ENCODE measurements at places on chromosomes 6 and 20.
A peak's percentile ranks its signal among the peaks of the same experiment; 100 is the strongest.

DNA sequence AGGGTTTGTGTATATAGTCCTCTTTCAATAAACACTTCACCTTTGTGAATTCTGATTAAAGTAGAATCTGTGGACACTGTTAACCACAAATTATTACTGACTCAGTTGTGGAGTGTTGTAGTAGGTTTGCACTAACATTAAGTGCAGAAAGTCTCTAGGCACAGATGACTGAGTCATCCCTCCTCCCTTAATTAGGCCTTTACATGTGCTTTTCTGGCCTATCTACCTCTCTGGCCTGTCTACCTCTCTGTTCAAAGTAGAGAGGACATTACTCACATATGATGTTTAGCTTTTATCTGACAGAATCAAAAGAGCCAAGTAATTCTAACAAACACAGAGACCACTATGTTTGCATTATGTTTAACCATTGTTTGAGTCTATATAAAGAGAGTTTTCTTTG is 783.0 kb downstream of the TENT5A start:
- DNase-seq, result peak; percentile 54

GRCh38 chr6:170087941-170088581 is 202.8 kb downstream of the DLL1 start:
- DNase-seq, result no peak

- no peak for DNase-seq
These were observed 54.5 kb upstream of the CD2AP start for GRCh38 chr6:47423079-47423478.

GRCh38 chr6:13766201-13766634 is 48.1 kb downstream of the MCUR1 start:
- peak; percentile 57 for DNase-seq

DNA sequence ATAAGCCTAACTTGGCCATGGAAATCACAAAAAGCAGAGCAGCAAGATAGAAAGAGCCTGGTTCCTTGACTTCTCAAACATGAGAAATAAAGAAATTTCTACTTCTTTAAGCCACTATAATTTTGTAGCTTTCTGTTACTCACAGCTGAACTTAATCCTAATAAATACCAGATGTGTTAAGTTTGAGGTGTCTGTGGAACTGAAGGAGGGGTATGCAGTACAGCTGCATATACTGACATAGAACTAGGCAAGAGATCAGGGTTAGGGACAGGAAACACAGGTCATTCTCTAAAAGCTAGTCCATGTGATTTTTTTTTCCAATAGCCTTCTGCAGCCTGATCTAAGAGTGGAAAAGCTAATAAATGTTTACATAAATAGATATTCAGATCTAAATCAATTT is 123.9 kb downstream of the COL12A1 start:
- no peak for DNase-seq

GRCh38 chr6:75317503-75318206 is 33.1 kb upstream of the TMEM30A start:
- peak; percentile 78 for DNase-seq

GRCh38 chr6:37134396-37135191 is 35.4 kb upstream of the PIM1 start:
- DNase-seq, result peak; percentile 100

DNA sequence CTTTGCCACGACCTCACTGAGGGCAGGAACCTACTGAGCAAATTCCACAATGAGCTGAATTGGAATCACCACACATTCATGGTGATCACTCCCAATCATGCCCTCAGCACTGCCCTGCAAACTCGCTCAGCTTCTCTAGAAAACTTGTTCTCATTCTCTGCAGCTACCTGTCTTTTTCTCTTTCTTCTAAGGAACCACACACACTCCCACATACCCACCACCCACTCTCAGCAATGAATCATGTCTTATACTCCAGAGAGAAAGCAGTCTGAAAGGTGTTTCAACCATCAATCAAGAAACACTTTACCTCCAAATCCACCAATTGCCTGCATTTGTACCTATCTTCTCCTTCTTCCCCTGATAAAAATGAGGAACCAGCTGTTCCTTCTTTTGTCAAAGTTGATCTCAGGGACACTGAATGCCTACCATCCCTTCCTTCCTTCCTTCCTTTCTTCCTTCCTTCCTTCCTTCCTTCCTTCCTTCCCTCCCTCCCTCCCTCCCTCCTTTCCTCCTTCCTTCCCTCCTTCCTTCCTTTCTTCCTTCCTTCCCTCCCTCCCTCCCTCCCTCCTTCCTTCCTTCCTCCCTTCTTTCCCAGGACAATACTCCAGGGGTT is 84.6 kb upstream of the SGK1 start:
- no peak for DNase-seq

GRCh38 chr20:9035126-9035525 is 33.8 kb upstream of the PLCB4 start:
- peak; percentile 99 for DNase-seq

DNA sequence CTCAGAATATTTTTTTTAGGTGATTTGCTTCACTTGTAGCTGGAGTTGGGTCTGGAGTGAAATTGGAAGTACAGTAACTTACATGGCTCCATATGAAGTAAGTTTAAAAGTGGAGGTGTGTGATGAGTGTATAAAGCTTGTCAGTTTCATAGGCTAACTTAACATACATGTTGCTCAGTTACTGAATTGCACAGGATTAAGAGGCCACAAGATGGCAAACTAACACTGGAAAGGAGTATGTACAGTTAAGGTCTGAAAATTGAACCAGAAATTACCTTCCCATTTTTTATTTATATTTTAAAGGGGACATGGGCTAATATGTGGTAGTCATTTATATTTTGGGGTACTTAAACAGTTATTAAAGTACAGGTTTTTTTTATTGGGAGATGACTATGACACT is 45.3 kb upstream of the SMIM8 start:
- DNase-seq, result peak; percentile 23

- DNase-seq, result no peak
These were observed 125.8 kb downstream of the INSM1 start for GRCh38 chr20:20493701-20494100.

GRCh38 chr6:16292432-16292831 is 54.0 kb downstream of the GMPR start:
- DNase-seq, result no peak

- peak; percentile 74 for DNase-seq
These were observed 551 bp upstream of the ATP5F1E start for GRCh38 chr20:59032713-59033059.

DNA sequence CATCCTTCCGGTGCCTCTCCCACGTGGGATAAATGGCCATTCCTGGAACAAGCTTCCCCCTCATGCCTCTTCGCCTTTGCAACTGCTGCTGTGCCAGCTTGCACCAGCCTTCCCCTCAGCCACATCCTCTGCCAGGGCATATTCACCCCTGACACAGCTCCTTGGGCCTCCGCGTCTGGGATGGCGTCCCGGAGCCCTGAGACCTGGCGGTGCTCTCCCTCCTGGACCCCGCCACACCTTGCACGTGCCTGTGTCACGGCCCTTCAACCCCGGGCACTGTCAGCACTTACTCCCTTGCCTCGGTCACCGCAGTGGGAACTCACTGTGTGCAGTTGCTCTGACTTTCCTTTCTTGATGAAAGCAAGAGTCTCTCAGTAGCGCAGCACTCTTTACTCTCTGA is 13.2 kb downstream of the BPHL start:
- no peak for DNase-seq

DNA sequence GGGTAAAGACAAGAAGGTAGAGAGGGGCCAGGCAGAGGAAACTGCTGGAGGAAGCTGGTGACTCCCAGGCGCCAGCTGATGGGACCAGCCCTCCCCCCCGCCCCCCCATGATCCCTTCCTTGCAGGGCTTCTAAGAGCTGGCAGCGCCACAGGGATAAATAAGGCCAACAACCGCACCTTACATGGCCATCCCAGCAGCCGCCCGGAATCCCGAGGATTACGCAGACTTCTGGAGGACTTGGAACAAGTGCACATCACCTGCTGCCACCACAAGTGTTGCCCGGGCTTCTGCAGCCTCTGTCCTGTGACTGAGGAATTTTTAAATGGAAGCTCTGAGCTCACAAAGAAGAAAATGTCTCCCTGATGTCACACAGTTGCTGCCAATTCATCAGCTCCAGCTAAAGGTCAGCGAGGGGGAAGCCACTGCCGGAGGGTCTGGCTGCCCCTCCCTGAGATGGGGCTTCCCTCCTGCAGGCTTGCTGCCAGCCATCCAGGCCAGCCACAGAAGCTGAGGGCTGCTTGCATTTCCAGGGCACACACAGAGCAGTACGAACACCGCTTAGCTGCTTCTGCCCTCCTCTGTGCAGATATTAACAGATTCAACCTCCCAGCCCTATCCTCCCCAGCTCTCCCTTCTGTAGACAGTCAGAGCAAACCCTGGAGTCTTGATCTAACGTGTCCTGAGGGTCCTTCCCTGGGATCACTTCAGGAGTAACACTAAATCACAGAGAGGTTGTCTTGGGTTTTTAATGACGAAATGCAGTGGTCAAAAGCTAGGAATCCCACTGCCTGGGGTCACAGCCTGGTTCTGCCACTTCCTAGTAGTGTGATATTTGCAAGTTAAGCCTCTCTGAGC is 38.6 kb upstream of the PIM1 start:
- peak; percentile 93 for DNase-seq

GRCh38 chr6:40472353-40472752 is 114.8 kb downstream of the LRFN2 start:
- DNase-seq, result no peak

DNA sequence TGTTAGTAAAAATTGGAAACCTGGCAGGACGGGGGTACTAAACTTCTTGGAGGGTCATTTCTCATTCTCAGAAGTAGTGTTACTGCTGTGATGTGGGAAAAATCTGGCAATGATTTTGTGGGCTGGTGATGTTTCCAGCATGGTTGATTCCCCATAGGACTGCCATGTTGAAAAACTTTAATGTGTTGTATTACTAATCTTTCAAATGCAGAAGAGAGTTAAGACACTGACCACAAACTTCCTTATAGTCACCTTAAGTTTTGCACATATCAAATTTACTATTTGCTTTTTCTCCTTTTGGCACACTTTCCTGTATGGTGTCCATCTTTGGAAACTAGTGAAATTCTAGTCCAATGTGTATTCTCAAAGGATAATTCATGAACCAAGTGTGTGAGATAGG is 236.2 kb upstream of the TAB2 start:
- no peak for DNase-seq

GRCh38 chr20:51802170-51802751 is at the start of gene SALL4:
Gene SALL4, minus strand, starts transcription at chr20:51802521. Its CDS starts 113 bp downstream, at chr20:51802408.
- DNase-seq, result no peak

- no peak for DNase-seq
These were observed 114.7 kb upstream of the INSM1 start for GRCh38 chr20:20253039-20253743.

DNA sequence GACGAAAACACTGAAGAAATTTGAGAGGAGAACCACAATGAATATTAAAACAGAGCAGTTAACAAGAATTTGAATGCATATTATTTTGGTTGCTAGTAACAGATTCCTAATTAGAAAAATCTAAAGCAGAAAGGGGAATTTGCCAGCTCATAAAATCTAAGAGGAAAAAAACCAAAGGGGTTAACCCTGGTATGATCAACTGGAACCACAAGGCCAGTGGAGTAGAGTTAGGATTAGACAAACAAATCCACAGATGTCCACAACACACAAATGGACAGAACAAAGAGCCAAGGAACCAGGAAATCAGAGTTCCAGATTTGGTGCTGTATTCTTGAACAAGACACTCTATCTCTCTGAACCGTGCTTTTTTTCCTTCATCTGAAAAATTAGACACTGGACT is 195.0 kb downstream of the TASP1 start:
- DNase-seq, result no peak

- DNase-seq, result no peak
These were observed 203.3 kb upstream of the TAB2 start for GRCh38 chr6:149114167-149114566.

- DNase-seq, result no peak
These were observed 29.0 kb downstream of the OTOR start for GRCh38 chr20:16777126-16777525.

- peak; percentile 94 for DNase-seq
These were observed 625.2 kb downstream of the EPM2A start for GRCh38 chr6:145110109-145110508.

DNA sequence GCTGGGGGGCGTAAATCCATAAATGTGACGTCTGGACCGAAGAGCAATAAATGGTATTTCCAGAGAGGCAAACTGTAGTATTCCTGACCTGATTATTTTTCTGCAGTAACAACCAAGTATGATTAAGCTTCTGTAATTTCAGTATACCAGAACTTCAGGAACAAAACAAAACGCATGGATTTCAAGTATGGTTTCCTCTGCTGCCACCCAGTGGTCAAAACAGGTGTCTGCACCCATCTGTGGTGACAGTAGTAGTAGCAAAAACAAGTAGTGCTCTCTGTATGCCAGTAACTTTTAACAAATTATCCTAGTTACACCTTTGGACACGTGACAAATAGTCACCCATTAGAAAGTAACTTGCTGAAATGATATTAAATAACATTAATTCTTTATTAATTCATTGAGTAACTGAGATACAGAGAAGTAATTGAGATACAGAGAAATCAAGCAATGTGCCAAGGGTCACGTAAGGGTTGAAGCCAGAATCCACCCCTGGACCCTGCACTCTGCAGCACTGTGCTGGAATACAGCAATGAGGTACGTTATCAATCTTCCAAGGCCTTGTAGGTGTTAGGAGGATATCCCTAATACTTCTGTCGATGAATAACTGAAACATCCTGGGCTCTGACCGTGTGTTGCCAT is 7.9 kb downstream of the CALHM4 start:
- peak; percentile 54 for DNase-seq

DNA sequence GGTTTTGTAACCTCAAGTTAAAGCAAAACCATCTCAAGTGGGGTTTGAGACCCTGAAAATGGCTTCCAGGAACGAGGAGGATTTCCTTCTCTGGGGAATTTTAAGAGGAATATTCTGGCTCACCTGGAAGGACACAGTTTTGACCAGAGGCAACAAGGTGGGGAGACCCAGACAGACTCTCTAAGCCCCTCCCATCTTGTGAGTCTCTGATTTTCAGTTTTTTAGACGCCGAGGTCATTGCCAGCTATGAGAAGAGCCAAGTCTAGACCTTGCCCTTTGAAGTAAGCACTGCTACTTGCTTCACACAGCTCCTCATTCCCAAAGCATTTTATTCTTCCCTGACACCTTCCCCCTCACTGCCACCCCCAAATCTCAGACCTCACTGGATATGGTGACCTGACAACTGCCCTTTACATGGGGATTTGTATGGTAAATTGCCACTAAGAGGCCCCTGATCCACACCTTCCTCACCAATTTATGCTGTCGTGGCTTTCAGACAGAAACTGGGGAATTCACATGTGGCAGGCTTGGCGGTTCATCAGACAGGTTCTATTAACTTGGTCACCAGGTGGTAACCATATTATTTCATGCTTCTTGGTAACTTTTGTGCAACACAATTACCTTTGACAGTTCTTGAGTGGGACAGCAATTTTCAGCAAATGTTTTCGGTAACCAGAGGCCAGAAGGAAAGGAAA is 116.2 kb downstream of the ISM1 start:
- no peak for DNase-seq
